Activated T-helper 1 cell treated with anti-CD3 and anti-CD28 coated beads, Interleukin-12 subunit alpha, Interleukin-12 subunit beta, Interleukin-2, Interleukin-4 antibody, amounts not matched to agents 30 ng/mL and 10 ng/mL and 1 ng/mL, durations not matched to agents 14 hours and 24 hours and 36 hours (primary cell): ENCODE measurements at places on chromosomes 7 and 10. TPM values are rescaled to one million over a fixed set of nuclear protein-coding genes. Genes with fewer than 3 reads are reported as not detected.

Gene EPO
- total RNA-seq = not detected in 2 replicates

Gene WDFY4
- 0.08 TPM in 1 of 2 replicates, not detected in the other for total RNA-seq

Gene HOXA10
- total RNA-seq = not detected in 2 replicates

Gene EPHA1
- total RNA-seq = not detected in 2 replicates

Gene TMEM139
- 0.73 TPM in 1 of 2 replicates, not detected in the other for total RNA-seq

Gene SFR1
- 13.8 and 14.0 TPM in 2 replicates for total RNA-seq

Gene GNGT1
- total RNA-seq = not detected in 2 replicates

Gene MYOZ1
- not detected in 2 replicates for total RNA-seq

Gene FGL2
- total RNA-seq = 4.0 and 4.7 TPM in 2 replicates

Gene LBX1
- not detected in 2 replicates for total RNA-seq
